NCI-H524 treated with DMSO at 0.1 percent for 48 hours (cell line): ENCODE measurements at places on chromosomes 16 and 17.

DNA sequence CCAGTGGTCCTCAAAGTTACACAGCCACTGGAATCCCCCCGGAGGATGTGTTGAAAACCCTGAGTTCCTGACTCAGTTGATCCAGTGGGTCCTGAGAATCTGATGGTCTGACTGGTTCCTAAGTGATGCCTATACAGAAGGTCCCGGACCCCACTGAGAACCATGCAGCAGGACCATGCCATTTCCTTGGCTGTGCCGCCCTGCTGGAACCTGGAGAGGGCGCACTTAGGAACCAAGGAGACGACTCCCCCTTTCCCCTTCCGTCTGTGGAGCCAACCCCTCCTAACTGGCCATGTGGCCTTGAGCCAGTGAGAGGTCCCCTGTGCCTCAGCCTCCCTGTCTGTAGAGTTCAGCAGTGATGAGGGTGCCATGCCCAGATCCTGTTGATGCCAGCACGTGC is 22.0 kb downstream of the C16orf74 start:
- DNase-seq, result no peak

- DNase-seq, result no peak
Observed at GRCh38 chr16:24024971-24025370, 189.2 kb downstream of the PRKCB start.

DNA sequence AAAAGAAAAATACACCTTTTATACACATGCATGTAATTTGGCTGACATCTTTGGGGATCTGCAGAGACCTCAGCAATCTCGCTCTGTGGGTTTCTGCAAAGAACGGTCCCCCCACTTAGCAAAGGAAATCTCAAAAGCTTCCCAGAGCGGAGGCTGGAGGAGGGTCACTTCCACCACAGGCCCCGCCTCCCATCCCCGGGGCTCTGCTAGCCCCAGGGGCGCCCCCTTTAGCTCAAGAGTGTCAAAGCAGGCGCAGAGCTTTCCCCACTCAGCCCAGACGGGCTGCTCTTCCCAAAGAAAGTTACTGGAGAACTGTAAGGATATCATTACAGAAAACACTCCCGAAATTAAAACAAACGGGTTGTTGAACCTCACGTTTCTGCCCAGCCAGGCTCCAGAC is 11.4 kb downstream of the SLC13A5 start:
- no peak for DNase-seq

- DNase-seq, result peak; percentile 11
Observed at GRCh38 chr16:23434380-23434779, 18.6 kb downstream of the COG7 start.

DNA sequence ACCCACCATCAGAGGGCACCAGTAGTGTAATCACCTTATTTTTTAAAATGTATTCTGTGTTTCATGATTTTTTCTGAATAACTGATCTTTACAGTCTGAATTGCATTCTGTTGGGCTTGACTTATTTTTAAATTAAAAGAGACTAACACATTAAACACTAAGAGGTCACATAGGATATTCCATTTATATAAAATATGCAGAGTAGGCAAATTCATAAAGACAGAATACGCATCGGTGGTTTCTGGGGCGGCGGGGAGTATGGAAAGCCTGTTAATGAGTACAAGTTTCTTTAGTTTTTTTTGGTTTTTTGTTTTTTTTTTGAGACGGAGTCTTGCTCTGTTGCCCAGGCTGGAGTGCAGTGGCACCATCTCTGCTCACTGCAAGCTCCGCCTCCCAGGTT is 366.3 kb downstream of the WWOX start:
- no peak for DNase-seq
